Psoas muscle (tissue), 8 donors: ENCODE measurements at places on chromosomes 11 and 22. TPM values are rescaled to one million over a fixed set of nuclear protein-coding genes. Genes with fewer than 3 reads are reported as not detected.

The DPP3 gene
- total RNA-seq: 24.0 TPM

The OR8G5 gene
- total RNA-seq: not detected

The P2RX6 gene
- 23.7 TPM for total RNA-seq

The KRTAP5-7 gene
- not detected for total RNA-seq

The OSBP2 gene
- 2.5 TPM for total RNA-seq

The CSNK2A3 gene
- 2.0 TPM for total RNA-seq

The OR52E5 gene
- total RNA-seq: not detected

The SMTNL1 gene
- 16.1 TPM for total RNA-seq

The OR8A1 gene
- not detected for total RNA-seq

The TRIM49B gene
- total RNA-seq: not detected

The IL17REL gene
- not detected for total RNA-seq

The BATF2 gene
- 2.4 TPM for total RNA-seq

The RIC3 gene
- total RNA-seq: 5.1 TPM

The OR51B4 gene
- total RNA-seq: not detected

The OR4C3 gene
- not detected for total RNA-seq

The DDIAS gene
- total RNA-seq: 1.4 TPM

The KIAA0930 gene
- 51.1 TPM for total RNA-seq

The CCDC188 gene
- total RNA-seq: not detected

The USH1C gene
- not detected for total RNA-seq

The TRIM3 gene
- 12.5 TPM for total RNA-seq

The GP1BB gene
- not detected for total RNA-seq

The RANGAP1 gene
- total RNA-seq: 31.9 TPM

The CASP4 gene
- 15.9 TPM for total RNA-seq

The CARD18 gene
- total RNA-seq: not detected

The OR10G8 gene
- not detected for total RNA-seq

The FLRT1 gene
- total RNA-seq: not detected

The KIRREL3 gene
- total RNA-seq: not detected

The FJX1 gene
- total RNA-seq: 4.0 TPM

The CALCA gene
- not detected for total RNA-seq

The DNAJB13 gene
- total RNA-seq: not detected

The GAS2 gene
- 2.9 TPM for total RNA-seq

The KCNK4 gene
- total RNA-seq: not detected

The AIFM3 gene
- total RNA-seq: 0.30 TPM

The SLC7A4 gene
- total RNA-seq: not detected

The OR51I1 gene
- not detected for total RNA-seq

The MYOD1 gene
- 64.6 TPM for total RNA-seq

The TEX54 gene
- not detected for total RNA-seq

The MMP3 gene
- total RNA-seq: 0.17 TPM

The GRM5 gene
- total RNA-seq: not detected

The INS gene
- total RNA-seq: not detected

The CBLIF gene
- total RNA-seq: not detected

The WNT7B gene
- not detected for total RNA-seq

The ST3GAL4 gene
- total RNA-seq: 6.4 TPM

The DDX25 gene
- not detected for total RNA-seq

The AMOTL1 gene
- 355 TPM for total RNA-seq

The C11orf87 gene
- not detected for total RNA-seq

The SHISAL1 gene
- total RNA-seq: not detected

The CWC15 gene
- 81.4 TPM for total RNA-seq

The UCP3 gene
- 53.8 TPM for total RNA-seq

The SCUBE2 gene
- total RNA-seq: 2.2 TPM
